ENCODE measurements at places on chromosomes 1 and 21.

GRCh38 chr1:159804924-159805323 lies 2.8 kb downstream of the FCRL6 start:
- no peak for DNase-seq

GRCh38 chr1:164983023-164983650 lies 373.4 kb downstream of the LMX1A start:
- DNase-seq: no peak

DNA sequence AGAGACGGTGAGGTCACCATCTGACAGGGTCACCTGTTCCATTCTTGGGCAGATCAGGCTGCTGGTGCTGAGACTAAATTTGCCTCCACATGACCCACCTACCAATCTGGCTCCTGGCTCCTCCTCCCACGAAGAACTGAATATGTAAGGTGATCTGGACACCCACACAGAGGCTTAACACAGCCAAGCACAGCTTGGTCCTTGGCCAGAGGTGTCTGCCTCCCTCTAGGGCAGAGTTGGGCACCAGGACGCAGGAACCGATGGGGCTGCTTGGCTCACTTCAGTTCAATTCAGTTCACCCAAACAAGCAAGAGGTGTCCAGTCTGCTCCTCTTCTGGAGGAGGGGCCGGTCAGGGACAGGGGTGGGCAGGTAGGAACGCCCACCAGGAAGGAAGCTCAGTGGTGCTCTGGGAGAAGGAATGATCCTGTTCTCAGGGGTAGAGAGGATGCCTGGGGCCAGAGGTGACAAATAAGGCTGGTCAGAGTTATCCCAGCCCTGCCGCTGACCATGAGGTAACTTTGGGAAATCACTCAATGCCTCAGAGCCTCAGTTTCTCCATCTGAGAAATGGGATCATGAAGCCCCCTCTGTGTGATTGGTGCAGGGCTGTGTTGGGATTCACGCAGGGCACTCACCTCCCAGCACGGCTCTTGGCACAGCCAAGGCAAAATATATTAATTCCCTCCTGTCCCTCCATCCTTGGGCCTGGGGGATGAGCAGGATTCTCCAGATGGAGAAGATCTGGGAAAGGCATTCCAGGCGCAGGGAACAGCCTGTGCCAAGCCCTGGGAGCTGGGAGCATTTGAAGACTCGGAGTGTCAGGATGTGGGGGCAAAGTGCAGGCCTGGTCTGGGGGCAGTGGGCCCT lies 284.5 kb downstream of the PTPRU start:
- no peak for DNase-seq

GRCh38 chr1:26999440-26999987 lies 6.0 kb downstream of the TRNP1 start:
- DNase-seq: no peak

DNA sequence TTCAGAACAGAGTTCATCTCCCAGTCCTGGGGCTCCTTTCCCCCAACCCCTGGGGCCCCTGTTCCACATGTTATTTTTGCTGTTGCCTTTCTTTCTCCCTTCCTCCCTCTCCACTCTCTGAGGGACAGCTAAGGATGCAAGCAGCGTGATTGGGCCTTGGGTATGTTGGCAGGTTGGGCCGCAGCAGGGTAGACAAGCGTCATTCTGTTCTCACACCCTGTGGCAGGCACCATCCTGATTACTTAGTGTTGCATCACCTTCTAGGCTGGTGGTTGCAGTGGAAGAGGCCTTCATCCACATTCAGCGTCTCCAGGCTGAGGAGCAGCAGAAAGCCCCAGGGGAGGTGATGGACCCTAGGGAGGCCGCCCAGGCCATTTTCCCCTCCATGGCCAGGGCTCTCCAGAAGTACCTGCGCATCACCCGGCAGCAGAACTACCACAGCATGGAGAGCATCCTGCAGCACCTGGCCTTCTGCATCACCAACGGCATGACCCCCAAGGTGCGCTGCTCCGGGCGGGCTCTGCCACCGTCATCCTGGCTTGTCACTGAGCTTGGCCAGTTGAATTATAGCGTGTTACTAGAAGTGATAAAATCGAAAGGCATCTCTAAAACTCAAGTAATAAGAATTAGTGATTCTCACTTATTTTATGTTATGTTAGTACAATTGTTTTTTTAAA lies 43.4 kb downstream of the VANGL1 start:
- DNase-seq: no peak

DNA sequence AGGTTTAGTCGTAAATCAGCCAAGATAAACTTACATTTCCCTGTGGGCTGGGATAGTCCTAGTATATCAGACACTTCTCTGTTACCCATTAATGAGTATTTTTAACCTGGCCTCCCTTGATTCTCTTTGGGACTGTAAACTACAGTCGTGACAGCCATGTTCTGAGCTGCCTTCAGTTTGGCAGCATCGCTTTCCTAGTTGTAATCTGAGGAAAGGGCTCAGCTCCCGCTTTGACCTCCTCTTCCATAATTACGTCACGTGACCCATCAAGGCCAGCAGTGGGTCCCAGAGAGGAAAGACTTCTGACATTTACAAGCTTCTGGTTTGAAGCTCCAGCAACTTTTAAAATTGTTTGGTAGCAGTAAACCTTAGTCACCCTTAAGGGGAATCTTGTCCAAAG lies 34.6 kb upstream of the MTR start:
- no peak for DNase-seq

GRCh38 chr1:145999321-146000024 lies 3.1 kb upstream of the TXNIP start:
- DNase-seq: no peak

DNA sequence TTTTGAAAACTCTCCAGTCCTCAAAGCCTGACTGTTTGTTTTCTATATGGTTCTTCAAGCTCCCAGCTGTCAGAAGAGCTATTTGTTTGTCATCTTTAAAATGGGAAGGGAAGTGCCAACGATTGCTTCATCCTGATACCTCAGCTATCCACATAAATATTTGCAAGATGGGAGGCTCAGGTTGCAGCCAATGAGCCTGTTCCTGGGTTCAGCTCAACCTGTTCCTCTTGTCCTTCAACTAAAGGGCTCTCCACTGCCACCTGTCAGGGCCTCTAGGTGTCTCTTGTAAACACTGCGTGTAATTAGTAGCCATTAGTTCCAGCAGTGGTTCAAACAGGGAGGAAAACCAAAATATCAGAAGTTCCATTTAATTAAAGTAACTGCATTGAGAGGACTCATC lies 445.1 kb downstream of the AJAP1 start:
- no peak for DNase-seq

DNA sequence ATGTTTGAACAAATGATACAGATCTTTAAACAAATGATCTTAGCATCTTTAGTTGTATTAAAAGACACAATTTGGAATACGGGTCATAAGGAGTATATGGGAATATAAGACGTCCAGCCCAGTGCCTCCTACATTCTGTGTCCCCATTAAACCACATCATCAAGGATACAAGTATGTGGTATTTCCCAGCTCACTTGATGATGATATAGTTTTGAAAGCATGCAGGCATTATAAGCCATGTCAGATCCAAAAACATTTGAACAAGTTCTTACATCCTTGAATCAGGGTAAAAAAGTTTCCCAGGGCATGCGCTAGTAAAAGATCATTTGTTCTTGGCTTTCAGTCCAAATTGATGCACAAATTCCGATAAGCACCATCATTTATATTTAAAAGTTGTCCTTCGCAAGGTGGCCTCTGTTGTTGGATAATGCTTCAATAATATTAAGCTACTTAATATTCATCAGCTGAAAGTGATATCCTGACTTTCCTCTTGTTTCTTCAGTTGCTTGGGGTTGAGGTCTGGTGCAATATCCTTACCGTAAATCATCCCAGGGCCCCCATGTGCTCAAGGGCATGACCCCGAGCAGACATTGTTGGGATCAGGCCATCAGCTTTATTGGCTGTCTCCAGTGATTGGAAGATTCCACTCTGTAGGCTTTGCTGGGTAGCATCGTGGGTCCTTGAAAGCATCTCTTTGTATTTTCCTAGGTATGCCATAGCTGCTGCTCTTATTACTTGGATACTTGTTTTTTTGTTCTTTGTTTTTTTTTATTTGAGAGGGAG lies 61.8 kb downstream of the CENPF start:
- no peak for DNase-seq

DNA sequence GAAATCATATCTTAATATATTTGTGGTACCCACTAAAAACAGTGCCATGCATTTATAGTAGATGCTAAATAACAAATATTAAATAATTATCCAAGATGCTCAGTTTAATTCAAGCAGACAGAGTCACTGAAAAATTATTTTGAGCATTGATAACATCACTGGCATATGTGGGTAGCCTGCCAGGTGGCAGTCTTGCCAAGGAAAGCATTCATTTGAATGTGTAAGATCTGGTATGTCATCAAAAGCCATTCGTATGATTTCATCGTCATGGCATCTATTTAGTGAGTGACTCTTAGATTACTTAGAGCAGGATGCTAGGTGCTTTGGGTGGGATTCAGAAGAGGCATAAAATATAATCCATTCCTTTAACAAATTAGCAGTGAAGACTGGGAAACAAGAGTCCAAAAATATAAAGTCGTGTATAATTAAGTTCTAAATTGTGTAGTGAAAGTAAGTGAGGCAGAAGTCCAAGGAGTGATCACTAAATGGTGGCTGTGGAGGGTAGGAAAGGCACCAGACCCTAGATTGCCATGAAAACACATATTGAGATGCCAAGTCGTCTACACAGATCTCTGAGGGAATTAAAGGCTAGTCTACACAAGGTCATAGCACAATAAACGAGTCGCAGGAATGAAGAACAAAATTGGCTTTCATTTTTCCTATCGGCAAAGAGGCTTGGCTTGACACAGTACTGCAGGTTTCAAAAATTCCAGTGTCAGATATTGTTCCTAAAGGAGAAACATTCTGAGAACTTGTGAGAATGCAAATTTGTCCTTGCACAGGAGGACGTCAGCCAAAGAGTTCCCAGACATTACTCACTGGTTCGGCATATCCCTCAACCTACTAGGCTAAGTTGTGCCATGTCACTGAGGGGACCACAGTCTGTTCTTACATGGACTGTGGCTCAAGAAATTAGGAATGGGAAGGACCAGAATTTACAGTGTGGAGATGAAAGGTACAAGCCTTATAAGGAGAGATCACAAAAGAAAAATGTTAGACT lies 130.8 kb downstream of the LYPLAL1 start:
- DNase-seq: no peak

DNA sequence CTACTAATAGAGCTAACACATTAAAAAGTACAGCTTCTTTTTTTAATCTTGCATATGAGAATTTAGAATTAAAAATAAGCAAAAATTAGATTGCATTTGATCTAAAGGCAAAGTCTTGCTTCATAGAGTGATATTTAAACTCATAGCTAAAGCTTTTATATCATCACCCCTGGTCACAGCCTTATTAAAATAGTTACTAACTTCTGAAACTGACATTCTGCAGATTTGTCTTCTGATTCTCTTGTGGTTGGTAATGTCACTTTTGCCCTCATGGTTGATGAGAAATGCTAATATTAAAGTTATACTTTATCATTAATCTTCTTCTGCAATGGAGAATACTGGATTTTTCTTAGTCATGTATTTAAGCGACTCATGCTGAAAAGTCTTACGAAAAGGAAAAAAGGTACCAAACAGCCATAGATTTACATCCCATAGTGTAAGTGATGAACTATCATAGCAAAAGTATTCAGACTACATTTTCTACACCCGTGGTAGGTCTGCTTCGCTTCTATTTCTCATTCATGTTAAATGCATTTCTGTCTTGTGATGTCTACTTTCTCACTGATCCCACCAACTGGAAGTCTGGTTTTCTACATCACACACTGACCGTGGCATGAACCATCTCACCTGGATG lies 330.5 kb upstream of the B3GALT2 start:
- no peak for DNase-seq

DNA sequence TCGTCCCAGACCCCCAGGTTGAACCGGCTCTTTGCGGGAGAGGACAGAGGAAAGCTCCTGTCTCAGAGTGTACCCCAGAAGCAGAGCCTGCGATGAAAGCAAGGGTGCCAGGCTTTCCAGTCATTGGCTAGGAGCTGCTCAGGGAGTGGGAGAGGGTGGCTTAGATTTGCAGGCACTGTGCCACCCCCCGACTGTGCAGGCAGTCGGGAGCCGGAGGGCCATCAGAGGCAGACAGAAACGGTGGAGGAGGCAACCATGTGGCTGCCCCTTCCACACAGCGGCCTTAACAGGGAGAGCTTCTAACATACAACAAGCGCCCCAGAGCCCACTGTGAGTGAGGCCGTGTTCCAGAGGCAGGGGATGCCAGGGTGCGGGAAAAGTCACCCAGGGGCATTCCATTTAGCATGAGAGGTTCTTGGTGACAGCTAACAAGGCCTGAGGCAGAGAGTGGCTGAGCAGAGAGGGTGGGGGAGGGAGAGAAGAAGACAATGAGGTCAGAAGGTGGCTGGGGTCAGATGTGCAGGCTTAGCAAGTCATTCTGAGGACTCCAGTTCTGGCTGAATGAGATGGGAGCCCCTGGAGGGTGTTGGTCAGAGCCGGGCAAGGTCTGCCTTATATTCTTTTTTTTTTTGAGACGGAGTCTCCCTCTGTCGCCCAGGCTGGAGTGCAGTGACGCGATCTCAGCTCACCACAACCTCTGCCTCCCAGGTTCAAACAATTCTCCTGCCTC lies 9.5 kb upstream of the C1orf167 start:
- DNase-seq: no peak

DNA sequence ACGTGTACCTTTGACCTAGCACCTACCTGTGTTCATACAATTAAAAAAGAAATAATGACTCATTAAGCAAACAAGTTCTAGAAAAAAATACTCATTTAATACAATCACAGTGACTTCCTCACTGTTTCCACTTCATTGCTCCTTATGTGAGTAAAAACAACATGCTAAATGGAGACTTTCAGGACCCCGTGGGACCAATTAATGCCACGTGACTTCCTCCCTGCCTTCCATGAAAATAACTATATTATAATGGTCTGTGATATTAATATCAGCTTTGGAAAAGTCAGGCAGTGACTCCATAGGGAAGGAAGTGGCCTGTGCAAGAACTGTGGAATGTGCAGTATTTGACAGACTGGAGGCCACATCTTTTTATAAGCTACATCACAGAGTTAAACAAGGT lies 337.8 kb downstream of the HLX start:
- no peak for DNase-seq

GRCh38 chr1:89927049-89927448 lies 67.9 kb upstream of the ZNF326 start:
- no peak for DNase-seq

GRCh38 chr1:119440721-119441307 lies 25.9 kb downstream of the HSD3B2 start:
- no peak for DNase-seq

DNA sequence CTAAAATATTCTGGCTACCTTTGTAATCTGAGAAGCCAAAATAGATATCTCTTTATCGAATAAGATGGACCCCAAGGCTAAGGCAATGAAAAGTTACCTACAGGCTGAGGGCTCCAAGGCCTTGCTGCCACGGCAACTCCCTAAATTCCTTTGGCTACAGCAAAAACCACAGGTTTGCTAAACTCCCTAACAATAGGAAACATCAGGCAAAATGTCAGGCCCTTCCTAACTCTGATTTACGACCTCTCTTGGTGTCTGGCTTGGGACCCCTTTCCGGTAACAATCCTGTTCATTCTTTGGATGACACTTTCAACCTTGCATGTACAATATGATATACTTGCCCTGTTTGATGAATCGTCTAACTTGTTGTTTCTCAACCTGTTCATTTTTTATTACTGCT lies 11.3 kb upstream of the OR2T8 start:
- no peak for DNase-seq
